ENCODE measurements at places on chromosomes 6 and 20.
A peak's percentile ranks its signal among the peaks of the same experiment; 100 is the strongest.

DNA sequence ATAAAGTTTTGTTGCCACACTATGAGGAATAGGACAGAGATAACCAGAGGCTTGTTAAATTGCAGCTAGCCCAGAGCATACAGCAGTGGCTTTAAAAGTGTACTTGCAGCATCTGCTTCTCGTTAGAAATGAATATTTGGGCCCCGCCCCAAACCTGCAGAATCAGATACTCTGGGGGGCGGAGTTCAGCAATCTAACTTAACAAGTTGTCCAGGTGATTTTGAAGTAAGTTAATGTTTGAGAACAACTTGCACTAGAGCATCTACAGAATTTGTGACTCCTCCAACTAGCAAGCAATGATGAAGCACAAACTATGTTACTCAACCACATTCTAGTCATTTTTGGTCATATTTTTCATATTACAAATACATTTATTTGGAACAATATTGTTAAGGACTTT lies 10.6 kb upstream of the SUPT3H start:
- no peak overlapping the region for H3K4me3 ChIP-seq
- H3K36me3 ChIP-seq: no peaks in the 10 kb centered on the region
- no peak overlapping the region for H3K27ac ChIP-seq

GRCh38 chr6:3356056-3356823 lies 97.5 kb downstream of the PSMG4 start:
- H3K36me3 ChIP-seq: no peaks in the 10 kb centered on the region
- peak overlapping the region; percentile 37 for H3K4me3 ChIP-seq
- H3K27ac ChIP-seq: peak overlapping the region; percentile 86
- H3K4me1 ChIP-seq: peaks cover 7% of the 10 kb centered on the region
- DNase-seq: peak; percentile 88
- no peaks in the 10 kb centered on the region for H3K27me3 ChIP-seq

GRCh38 chr6:3876101-3876500 lies 26.9 kb downstream of the FAM50B start:
- no peaks in the 10 kb centered on the region for H3K36me3 ChIP-seq
- no peaks in the 10 kb centered on the region for H3K4me1 ChIP-seq
- DNase-seq: no peak
- no peaks in the 10 kb centered on the region for H3K27me3 ChIP-seq
- H3K4me3 ChIP-seq: no peak overlapping the region

- no peak overlapping the region for H3K4me3 ChIP-seq
- H3K36me3 ChIP-seq: no peaks in the 10 kb centered on the region
- H3K27me3 ChIP-seq: no peaks in the 10 kb centered on the region
These were observed 145.6 kb upstream of the MANEA start for GRCh38 chr6:95431637-95432228.

DNA sequence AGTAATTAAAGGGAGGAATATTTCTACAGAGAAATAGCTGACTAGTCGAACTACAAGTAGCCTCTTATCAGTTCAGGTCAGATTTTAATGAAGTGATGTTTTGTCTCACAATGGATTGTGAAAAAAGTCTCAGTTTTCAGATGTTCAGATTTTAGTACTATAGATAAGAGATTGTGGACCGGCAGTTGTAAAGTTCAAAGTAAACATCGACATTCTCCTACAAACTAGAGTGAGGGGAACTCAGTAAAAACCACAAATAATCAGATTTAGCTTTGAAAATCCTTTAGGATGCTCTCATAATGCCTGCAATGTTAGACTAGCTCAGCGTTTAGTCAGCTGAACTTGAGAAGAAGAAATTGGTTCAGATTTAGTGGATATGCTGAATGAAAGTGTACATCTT lies 39.9 kb downstream of the RCAN2 start:
- no peaks in the 10 kb centered on the region for H3K36me3 ChIP-seq
- no peak overlapping the region for H3K4me3 ChIP-seq
- no peaks in the 10 kb centered on the region for H3K27me3 ChIP-seq
- peaks cover 35% of the 10 kb centered on the region for H3K4me1 ChIP-seq

GRCh38 chr20:24767623-24768100 lies 181.4 kb upstream of the CST7 start:
- no peak overlapping the region for H3K4me3 ChIP-seq
- H3K27ac ChIP-seq: no peak overlapping the region
- H3K36me3 ChIP-seq: no peaks in the 10 kb centered on the region
- no peaks in the 10 kb centered on the region for H3K4me1 ChIP-seq
- no peaks in the 10 kb centered on the region for H3K27me3 ChIP-seq
- no peak for DNase-seq

DNA sequence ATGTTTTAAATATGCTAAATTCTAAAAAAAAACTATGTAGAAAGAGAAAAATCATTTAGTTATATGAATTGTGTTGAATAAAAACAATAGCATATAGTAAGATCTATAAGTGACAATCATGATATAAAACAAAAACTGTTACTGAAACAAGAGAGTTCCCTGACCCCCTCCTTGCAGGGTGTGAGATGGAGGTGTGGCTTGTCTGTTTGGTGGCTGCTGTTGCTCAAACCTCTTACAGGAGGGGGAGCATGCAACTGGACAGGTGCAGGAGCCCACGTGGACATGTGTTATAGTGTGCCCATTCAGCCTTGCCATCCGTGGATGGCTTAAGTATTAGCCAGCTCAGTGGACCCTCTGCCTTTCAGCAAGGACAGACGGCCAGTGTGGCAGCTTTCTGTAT lies 206.7 kb downstream of the MOXD1 start:
- H3K4me3 ChIP-seq: no peak overlapping the region
- DNase-seq: no peak
- peaks cover 24% of the 10 kb centered on the region for H3K4me1 ChIP-seq
- H3K27ac ChIP-seq: no peak overlapping the region
- no peaks in the 10 kb centered on the region for H3K36me3 ChIP-seq
- H3K27me3 ChIP-seq: no peaks in the 10 kb centered on the region
